ENCODE measurements at places on chromosomes 5 and 9. TPM values are rescaled to one million over a fixed set of nuclear protein-coding genes. Genes with fewer than 3 reads are reported as not detected.

Gene DRD1
- total RNA-seq: not detected

Gene MAN1B1
- total RNA-seq: 74.3 TPM

Gene SMIM33
- not detected for total RNA-seq

Gene PDGFRB
- total RNA-seq: 2.2 TPM

Gene FAM221B
- not detected for total RNA-seq

Gene PCAT7
- total RNA-seq: not detected

Gene FBN2
- total RNA-seq: 7.6 TPM

Gene CMYA5
- total RNA-seq: 2.8 TPM

Gene PCDHGA8
- total RNA-seq: 0.14 TPM

Gene FKTN
- 19.5 TPM for total RNA-seq

Gene SPATA31A3
- total RNA-seq: not detected

Gene KIF4B
- total RNA-seq: not detected

Gene PCDHGA1
- total RNA-seq: 0.75 TPM

Gene TAF11L5
- total RNA-seq: not detected

Gene SMC5
- total RNA-seq: 46.7 TPM

Gene PCDHB9
- total RNA-seq: not detected

Gene SIT1
- not detected for total RNA-seq

Gene NCS1
- total RNA-seq: 77.7 TPM

Gene CDH6
- 34.9 TPM for total RNA-seq

Gene C5orf52
- total RNA-seq: not detected

Gene AK8
- 0.14 TPM for total RNA-seq

Gene PIK3R1
- total RNA-seq: 5.9 TPM

Gene CNTRL
- 9.2 TPM for total RNA-seq

Gene BASP1
- total RNA-seq: 106 TPM

Gene GBA2
- 39.3 TPM for total RNA-seq

Gene MRPS27
- total RNA-seq: 86.3 TPM

Gene HRCT1
- not detected for total RNA-seq
